ENCODE measurements at places on chromosomes 13 and 19.
A peak's percentile ranks its signal among the peaks of the same experiment; 100 is the strongest.

- DNase-seq: no peak
Observed at GRCh38 chr19:45400192-45400591, 4.7 kb downstream of the PPP1R13L start.

DNA sequence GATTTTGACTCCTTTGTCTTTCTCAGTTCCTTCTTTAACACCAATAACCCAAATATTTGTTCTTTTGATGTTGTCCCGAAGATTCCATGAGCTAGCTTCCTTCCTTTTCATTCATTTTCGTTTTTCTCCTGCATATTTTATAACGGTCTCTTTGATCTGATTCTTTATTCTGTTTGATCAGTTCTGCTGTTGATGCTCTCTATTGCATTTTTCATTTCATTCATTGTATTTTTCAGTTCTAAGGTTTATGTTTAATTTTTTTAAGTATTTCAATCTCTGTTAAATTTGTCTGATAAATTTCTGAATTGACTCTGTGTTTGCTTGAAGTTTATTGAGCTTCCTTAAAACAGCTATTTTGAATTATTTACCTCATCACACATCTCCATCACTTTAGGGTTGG is 68.4 kb upstream of the LRCH1 start:
- DNase-seq: no peak

GRCh38 chr19:37948362-37948761 is 41.4 kb downstream of the SIPA1L3 start:
- no peak for DNase-seq

GRCh38 chr19:3821857-3822364 is 35.7 kb upstream of the MATK start:
- peak; percentile 75 for DNase-seq

- DNase-seq: no peak
Observed at GRCh38 chr19:34155686-34156085, 16.6 kb upstream of the LSM14A start.

- no peak for DNase-seq
Observed at GRCh38 chr19:16509141-16510061, 13.2 kb downstream of the C19orf44 start.

GRCh38 chr13:80033286-80033685 is 307.6 kb downstream of the SPRY2 start:
- no peak for DNase-seq

- DNase-seq: no peak
Observed at GRCh38 chr19:646779-647565, 7.3 kb downstream of the FGF22 start.

DNA sequence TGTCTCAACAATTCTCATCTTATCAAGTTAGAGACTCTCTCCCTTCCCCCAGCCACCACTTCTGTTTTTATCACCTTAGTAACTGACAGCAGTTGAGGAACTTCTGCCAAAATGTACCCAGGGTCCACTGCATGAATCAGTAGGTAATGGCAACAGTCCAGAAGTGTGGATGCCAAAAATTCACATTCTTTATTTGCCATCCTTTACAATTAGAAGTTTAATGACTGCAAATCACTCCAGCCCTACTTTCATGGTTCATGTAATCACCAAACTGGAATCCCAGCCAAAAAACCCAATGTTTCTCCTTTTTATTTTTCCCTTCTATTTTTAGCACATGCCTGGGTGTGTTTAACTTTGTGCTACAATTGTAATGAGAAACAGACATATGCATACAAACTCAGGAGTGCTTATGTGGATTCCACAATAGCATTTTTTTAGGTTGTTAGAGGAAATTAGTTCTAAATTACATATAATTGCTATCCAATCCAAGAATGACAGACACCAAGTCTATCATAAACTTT is 243.5 kb downstream of the RGCC start:
- DNase-seq: no peak

DNA sequence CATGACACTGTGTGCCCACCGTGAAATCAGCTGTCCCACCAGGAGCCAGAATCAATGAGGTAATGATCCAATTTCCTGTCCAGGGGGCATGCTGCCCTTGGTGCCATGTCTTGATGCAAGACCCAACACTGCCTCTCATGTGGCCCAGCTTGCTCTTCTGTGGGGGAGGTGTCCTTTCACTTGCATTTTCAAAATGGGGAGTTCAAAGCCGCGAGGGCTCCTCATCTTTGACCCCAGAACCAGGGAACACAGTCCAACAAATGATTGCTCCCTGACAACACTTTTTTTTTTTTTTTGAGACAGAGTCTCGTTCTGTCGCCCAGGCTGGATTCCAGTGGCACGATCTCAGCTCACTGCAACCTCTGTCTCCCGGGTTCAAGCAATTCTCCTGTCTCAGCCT is 64.1 kb downstream of the FGF9 start:
- DNase-seq: no peak

- DNase-seq: no peak
Observed at GRCh38 chr19:53554804-53555203, 16.9 kb downstream of the ZNF331 start.

DNA sequence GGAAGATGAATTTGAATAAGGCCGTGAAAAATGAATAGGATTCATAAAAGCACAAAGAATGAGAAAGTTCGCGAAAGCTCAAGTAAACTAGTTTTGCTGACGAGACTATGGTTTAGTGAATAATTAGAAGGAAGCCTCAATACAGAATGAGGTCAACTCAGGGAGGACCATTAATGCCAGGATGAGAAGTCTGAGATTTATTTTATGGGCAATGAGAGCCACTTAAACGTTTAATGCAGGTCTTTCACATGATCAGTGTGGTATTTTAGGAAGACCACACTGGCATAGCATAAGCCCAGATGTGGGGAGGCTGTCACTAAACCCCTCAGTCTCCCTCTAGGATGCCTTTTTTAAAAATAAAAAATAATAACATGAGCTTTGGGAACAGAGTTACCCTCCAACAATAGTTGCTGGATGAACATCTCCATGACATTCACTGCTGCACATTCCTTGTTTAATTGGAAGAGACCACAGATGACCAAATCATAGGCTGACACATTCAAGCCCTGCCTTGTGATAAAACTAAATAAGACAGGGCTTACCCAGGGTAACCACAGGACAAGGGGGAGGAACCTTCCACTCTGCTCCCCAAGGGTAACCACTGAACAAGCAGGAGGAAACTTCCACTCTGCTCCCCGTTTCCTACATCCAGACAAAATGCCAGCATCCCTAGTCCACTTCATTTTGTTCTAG is 43.6 kb upstream of the LSM14A start:
- no peak for DNase-seq

- DNase-seq: no peak
Observed at GRCh38 chr19:38904581-38905539, 5.1 kb downstream of the NFKBIB start.

DNA sequence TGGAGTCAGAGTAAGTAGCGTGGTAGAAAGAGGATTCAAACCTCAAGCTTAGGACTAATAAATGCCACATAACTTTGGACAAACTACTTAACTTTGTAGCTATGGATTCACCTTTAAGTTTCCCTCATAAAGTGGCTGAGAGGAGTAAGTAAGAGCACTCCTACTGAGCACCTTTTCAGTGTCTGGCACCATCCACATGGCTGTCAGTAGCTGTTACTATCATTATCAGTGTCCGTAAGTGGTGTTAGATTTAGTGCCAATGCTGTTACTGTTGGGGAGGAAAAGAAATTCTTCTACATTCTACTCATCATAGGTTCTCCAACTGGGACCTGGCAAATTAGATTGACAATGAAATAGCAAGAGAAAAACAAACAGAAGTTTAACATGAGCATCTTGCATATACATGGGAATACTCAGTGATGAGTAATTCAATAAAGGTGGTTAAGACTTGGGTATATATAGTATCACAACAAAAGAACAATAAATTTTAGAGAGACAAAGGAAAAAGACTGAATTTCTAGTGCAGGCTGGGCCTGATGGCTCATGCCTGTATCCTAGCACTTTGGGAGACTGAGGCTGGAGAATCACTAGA is 165.6 kb upstream of the NBEA start:
- no peak for DNase-seq

- peak; percentile 45 for DNase-seq
Observed at GRCh38 chr13:44259045-44260027, 114.3 kb upstream of the SERP2 start.

GRCh38 chr19:37855098-37855497 is 51.3 kb downstream of the WDR87 start:
- no peak for DNase-seq

DNA sequence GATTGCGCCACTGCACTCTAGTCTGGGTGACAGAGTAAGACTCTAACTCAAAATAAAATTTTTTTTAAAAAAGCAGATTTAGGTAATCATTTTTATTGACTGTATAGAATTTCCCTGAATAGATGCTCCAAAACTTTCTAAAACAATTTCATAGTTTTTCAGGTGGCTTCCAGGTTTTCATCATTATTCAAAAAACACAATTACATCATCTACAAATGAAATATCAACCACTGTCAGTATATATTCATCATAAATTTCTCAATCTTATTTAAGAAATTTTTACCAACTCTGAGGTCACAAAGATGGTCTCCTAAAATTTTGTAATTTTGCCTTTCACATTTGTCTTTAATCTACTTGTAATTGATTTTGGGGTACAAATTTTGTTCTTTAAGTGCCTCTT is 48.1 kb downstream of the ZC3H13 start:
- no peak for DNase-seq

GRCh38 chr13:110576736-110577476 is 15.4 kb upstream of the RAB20 start:
- no peak for DNase-seq

GRCh38 chr13:37364007-37364406 is 234.6 kb downstream of the POSTN start:
- no peak for DNase-seq

DNA sequence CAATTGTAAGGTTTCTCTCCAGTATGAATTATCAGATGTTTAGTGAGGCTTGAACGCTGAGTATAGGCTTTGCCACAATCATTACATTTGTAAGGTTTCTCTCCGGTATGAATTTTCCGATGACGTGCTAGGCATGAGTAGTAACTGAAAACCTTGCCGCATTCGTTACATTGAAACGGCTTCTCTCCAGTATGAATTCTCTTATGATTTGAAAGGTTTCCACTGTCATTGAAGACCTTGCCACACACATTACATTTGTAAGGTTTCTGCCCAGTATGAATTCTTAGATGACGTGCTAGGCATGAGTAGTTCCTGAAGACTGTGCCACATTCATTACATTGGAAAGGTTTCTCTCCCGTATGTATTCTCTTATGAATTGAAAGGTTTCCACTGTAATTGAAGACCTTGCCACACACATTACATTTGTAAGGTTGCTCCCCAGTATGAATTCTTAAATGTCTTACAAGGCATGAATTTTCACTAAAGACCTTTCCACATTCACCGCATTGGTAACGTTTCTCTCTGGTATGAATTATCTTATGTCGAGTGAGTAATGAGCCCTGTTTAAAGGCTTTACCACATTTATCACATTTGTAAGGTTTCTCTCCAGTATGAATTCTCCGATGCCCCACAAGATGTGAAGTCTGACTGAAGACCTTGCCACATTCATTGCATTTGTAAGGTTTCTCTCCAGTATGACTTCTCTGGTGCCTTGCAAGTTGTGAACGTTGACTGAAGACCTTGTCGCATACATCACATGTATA is 15.6 kb downstream of the ZNF836 start:
- no peak for DNase-seq

DNA sequence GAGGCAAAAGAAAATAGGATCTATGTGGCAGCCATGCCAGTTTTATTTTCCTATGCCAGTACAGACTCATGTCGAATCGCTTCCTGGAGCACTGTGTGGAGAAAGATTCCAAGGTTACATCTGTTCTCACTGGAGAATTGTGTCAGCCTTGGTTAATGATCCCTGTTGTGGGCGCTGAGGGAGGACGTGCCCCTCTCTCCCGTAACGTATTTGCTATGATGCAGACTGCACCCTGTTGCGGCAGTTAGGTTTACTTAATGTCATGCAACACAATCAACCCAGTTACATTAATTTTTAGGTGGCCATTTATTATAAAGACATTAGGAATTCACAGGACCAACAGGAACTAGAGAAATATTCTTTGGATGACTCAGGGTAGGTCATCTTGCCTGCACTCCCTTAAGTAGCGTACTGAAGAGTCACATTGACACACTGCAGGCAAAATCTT is 892.9 kb downstream of the EFNB2 start:
- DNase-seq: no peak

DNA sequence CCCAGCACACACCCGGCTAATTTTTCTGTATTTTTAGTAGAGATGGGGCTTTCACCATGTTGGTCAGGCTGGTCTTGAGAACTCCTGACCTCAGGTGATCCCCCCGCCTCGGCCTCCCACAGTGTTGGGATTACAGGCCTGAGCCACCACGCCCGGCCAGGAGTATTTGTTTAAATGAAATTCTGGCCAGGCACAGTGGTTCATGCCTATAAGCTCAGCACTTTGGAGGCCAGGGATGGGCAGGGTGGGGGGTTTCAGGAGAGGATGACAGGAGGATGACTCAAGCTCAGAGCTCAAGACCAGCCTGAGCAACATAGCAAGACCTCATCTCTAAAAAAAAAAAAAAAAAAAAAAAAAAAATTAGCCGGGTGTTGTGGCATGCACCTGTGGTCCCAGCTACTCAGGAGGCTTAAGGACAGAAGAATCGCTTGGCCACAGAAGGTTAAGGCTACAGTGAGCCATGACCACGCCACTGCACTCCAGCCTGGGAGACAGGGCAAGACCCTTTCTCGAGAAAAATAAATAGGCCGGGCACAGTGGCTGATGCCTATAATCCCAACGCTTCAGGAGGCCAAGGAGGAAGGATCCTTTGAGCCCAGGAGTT is 8.2 kb upstream of the DHDH start:
- DNase-seq: no peak

DNA sequence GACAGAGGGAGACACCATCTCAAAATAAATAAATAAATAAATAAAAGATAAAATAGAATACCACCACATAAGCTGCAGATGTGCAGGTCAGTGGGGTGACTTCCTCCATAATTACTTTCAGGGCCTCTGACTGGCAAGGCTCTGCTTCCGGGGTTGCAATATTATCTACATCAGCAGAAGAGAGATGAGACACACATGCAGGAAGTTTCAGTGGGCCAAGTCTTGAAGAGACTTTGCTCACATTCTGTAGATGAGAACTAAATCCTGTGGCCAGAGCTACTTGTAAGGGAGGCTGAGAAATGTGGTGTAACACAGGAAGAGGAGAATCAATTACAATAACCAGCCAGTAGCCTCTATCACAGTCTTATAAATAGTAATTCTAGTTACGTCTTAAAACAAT is 89.9 kb upstream of the MAB21L1 start:
- DNase-seq: no peak

- no peak for DNase-seq
Observed at GRCh38 chr13:32277839-32278238, 37.3 kb downstream of the ZAR1L start.

- peak; percentile 37 for DNase-seq
Observed at GRCh38 chr19:19361075-19361594, 40.5 kb downstream of the MAU2 start.

- no peak for DNase-seq
Observed at GRCh38 chr19:7863157-7863970, 10.8 kb downstream of the PRR36 start.

- no peak for DNase-seq
Observed at GRCh38 chr13:54029720-54030119, 1001.1 kb downstream of the OLFM4 start.
